MG63 (cell line): ENCODE measurements at places on chromosomes 11 and 22.

DNA sequence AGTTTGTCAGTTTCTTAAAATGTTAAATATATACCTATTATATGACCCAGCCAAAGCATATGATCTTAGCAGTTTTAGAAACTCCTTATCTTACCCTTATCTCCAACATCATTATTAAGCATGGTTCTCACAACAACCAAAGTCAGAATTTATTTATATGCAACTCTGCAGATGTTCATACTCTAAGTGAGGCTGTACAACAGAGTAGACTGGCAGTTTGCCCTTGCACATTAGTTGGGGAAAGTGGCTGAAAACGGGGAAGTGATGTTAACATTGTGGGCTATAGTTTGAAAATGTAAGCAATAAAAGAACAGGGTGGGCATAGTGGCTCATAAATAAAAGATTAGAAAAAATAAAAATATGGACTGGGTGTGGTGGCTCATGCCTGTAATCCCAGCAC lies 49.7 kb downstream of the ATG16L2 start:
- no peak for DNase-seq

- DNase-seq, result peak; percentile 36
Measured at GRCh38 chr11:71428861-71429435, 19.2 kb downstream of the DHCR7 start.

- DNase-seq, result no peak
Measured at GRCh38 chr11:61730240-61730994, 22.0 kb upstream of the MYRF start.

GRCh38 chr11:46664612-46665011 lies 35.8 kb downstream of the ARHGAP1 start:
- DNase-seq, result no peak

DNA sequence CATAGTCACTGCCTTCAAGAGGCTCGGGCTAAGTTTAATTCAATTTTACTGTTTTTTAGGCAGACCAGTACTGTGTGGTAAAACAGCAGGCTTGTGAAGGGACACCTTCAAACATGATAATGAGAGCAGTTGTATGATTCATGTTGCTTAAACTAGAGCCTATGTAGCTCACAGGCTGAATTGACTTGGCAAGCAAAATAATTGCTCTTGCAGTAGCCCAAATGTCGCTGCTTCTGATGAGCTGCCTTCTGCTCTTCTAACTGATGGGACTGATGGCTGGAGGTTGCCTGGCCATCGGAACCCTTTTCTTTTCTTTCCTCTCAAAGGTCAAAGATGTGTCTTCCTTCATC lies 137.6 kb downstream of the MAML2 start:
- DNase-seq, result no peak

DNA sequence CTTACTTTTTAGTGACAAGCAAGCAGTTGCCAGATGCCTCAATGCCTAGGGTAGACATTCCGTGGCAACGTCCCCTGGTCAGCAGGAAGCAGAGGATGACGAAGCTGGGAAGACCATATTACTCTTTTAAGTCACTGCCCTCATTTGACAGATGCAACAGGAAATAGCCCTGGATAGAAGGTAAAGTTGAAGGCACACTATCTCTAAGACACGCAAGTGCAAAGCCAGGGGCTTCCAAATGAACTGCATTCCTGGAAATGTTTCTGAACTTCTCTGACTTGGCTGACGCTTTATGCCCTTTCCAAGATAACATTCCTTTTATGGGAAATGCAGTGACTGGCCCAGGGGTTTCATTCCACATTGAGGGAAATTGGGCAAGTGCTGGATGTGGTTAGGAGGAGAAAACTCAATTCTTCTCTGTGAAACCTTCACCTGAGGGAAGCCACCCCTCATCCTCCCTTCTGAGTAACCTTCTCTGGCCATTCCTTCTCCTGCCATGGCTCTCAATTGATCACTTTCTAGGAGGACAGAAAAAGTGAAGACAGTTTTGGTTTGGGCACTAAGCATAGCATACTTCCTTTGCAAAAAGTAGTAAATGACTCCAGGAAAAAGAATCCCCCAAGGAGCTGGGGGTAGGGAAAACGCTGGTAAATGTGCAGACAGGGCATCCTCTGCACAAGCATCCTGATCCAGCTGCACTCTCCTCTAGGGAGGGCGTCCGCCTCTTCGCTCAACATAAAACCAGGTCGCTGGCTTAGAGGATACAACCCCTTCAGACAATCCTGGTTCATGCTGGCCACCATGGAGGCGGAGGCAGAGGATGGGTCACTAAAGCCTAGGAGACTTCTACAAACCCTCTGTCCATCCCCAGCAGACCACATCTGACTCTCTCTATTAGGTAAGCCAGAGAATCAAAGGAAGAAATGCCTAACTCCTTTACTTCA lies 14.5 kb downstream of the PCSK7 start:
- DNase-seq, result no peak

DNA sequence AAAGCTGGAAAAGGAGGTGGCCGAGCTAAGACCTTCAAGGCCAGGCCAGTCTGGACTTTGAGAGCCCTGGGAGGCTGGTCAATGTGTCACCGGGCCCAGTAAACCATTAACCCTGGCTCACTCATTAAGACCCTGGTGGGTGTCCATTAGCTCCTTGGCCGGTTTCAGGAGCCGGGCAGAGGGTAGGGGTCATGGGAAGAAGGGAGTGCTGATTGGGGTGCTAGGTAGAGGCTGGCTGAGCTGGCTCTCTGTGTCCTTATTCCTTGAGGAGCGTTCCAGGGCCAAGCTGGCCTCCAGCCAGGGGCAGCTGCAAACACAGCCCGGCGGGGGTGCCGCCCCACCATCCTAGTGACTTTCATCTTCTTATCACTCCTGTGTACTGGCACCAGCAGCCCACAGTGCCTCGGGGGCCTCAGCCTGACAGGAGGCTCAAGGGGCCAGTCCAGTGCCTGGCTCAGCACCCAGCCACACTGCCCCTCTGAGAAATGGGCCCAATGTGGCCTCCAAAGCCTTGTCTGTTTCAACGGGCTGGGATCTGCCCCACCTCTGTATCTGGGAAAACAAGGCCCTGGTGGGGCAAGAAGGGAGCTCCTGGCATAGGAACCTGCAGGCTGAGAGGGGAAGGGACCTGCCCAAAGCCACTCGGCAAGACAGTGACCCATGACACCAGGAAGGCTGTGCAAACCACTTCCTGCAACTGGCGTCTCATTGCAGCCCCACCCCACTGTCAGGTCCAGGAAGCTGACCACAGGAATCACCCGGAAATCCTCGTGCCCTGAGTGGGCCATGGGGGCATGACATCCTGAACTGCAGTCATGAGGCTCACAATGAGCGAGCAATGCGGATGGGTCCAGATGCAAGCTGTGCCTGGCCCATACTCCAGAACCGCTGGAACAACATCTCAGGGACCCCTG lies 15.1 kb upstream of the RGL4 start:
- DNase-seq, result no peak

DNA sequence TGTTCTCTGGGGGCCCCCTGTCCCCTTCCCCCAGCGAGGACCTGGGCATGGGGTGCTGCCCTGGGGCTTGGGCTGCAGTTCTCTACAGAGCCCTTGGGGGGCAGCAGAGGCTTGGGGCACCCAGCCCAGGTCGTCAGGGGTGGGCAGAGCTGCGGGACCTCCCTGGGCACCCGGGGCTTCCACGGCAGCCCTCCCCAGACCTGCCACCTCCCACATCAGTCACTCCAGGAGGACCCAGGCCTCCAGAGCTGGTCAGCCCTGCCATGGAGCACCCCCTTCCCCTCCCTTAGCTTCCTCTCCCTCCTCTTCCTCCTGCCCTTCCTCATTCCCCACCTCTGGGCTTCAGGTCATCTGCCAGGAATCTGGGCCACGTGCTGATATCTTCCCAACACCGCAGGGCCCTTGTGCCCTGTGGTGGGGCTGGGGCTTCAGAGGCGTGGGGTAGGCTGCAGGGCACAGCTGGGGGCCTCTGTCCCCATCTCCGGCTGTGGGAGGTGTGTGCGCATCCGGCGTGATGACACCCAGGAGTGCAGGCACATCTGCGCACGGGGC lies 5.8 kb downstream of the TSPAN4 start:
- DNase-seq, result no peak

- no peak for DNase-seq
Measured at GRCh38 chr11:34162493-34162820, 57.0 kb downstream of the NAT10 start.

DNA sequence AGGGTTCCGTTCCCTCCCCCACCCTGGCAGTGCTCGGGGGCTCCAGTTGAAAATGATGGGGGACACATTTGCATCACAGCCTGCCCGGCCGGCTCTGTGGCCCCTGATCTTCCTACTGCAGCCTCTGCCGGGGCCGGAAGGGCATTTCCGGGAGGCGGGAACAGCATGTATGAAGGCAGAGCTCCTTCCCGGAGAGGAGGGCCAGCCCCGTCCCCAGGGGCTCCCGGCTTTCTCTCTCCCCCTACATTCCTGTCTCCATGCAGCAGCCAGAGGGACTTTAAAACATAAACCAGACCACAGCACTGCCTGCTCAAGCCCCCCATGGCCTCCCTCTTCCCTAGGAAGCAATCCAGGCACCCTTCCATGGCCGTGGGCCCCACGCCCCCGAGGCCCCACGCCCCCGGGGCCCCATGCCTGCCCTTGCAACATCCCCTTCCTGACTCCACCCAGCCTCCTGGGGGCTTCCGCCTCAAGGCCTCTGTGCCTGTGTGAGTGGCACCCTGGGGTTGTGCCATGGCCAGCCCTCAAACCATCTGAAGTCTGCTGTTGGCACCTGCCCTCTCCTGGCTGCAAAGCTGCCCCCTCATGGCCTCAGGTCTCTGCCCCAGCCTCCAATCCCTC lies 73.1 kb downstream of the CDKN1C start:
- DNase-seq, result no peak

DNA sequence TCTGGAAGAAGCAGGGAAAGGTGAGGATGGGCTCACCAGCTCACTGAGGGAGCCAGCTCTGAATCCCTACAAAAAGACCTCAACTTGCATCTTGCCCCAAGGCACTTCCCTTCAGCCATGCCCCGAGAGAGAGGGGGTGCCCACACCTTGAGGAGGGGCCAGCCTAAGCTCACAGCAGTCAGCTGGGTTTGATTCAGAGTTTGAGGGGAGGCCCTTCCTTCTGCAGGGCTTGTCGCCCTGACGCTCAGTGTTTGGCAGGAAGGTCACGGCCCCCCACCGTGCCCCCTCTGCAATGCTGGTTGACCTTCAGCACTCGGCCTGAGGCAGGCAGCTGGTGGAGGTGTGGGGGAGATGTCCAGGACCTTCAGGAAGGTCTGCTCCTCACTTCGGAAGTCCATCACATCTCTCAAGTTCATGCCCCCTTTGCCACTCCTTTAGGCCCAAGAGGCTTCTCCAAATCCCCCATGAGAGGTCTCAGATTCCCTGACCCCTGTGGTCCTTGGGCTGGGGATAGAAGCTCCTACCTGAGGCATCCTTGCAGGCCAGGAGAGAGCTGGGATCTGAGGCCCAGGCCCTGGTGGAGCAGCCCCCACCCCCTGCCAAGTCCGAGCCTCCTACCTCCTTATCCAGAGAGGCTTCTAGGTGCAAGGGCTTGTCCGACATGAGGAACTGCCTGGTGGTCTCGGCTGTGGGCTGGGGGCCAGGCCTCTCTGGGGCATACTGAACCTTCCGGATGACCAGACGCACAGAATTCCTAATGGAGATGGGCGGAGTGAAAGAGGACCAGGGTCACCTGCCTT lies 37.6 kb downstream of the TPBGL start:
- DNase-seq, result no peak

DNA sequence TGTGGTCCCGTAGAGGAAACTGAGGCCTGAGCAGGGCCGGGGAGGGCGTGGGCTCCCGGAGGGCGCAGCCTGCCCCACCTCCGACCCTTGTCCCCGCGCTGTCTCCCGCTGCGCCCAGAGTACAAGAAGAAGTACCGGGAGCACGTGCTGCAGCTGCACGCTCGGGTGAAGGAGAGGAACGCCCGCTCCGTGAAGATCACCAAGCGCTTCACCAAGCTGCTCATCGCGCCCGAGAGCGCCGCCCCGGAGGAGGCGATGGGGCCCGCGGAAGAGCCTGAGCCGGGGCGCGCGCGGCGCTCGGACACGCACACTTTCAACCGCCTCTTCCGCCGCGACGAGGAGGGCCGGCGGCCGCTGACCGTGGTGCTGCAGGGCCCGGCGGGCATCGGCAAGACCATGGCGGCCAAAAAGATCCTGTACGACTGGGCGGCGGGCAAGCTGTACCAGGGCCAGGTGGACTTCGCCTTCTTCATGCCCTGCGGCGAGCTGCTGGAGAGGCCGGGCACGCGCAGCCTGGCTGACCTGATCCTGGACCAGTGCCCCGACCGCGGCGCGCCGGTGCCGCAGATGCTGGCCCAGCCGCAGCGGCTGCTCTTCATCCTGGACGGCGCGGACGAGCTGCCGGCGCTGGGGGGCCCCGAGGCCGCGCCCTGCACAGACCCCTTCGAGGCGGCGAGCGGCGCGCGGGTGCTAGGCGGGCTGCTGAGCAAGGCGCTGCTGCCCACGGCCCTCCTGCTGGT lies 1.9 kb downstream of the NLRP6 start:
- peak; percentile 53 for DNase-seq

DNA sequence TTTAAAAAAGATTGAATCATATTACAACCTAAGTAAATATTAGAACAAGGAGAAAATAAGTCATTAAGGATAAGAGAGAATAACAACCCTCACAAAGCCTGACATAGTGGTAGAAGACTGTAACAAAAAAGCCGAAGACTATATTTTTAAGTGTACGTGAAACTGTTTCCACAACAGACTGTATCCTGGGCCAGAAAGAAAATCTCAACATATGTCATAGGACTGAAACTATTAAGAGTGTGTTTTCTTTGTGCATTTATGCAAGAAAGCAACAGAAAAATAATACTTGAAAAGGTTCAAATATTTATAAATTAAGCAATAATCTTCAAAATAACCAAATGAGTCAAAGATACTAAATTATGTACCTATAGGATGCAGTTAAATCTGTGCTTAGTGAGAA lies 309.8 kb downstream of the CASP12 start:
- no peak for DNase-seq

GRCh38 chr22:19851291-19852176 lies 3.1 kb downstream of the GNB1L start:
- no peak for DNase-seq

DNA sequence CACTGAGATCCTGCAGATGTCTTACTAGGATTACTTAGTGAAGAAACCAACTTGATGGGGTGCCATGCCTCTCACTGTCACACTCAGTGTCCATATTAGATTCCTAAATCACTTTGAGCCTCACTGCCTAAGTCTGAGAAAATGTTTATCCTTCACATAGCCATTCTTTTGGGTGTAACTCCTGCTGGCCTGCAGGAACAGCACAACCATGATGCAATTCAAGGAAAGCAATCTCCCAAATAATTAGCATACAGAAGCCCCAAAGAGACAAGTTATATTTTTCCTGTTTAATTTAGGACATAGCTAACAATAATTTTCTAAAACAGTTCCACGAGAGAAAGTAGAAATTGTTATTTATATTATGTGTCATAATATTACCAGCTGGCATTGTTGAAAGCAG lies 655.5 kb downstream of the KCNA4 start:
- DNase-seq, result no peak

GRCh38 chr22:22197993-22198402 lies 46.6 kb upstream of the VPREB1 start:
- no peak for DNase-seq

GRCh38 chr11:57335023-57335342 lies 709 bp downstream of the SSRP1 start:
- DNase-seq, result no peak
